ENCODE measurements at places on chromosomes 4 and X. TPM values are rescaled to one million over a fixed set of nuclear protein-coding genes. Genes with fewer than 3 reads are reported as not detected.
A peak's percentile ranks its signal among the peaks of the same experiment; 100 is the strongest.

- no peak for DNase-seq
Observed at GRCh38 chr4:141680060-141680459, 43.7 kb downstream of the IL15 start.

GRCh38 chr4:163012816-163013215 lies 153.9 kb downstream of the NAF1 start:
- DNase-seq, result no peak

DNA sequence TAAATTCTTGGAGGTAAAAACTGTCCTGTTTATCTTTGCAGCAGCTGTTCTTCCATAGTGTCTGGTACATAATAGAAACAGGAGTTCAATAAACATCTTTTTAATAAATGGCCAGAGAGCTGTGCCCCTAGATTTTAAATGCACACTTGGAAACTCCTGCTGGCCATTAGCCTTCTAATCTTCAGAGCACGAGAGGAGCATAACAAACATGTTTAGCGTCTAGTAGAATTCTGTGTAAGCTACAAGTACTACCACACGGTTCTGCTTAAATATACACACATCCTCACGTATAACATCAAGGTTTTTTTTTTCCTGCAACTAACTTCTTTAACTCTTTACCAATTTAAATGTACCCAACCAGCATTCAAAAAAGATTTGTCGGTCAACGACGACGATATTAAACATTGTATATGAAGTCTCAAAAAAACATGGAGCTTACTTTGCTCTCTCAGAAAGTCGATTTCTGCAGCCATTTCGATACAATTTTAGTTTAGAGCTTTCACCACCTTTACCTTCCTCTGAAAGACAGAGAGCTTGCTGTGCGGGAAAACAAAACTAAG lies 628 bp downstream of the SCLT1 start:
- DNase-seq, result peak; percentile 35

DNA sequence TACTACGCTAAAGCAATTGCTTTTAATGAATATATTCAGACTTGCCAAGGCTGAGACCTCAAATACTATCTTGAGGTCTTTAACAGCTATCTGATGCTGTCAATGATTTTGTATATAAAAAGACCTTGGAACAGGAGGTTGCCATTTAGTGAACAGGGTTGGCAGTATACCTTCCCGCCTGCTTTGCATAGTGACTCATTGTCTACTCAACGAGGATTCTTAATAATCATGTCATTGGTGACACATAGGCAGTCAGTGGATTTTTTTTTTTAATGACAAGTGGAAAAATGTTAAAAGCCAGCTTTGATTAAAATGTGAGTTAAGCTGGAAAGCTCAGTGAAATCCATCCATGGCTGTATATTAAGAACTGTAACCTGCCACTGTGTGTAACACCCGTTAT lies 164.0 kb downstream of the ASMT start:
- DNase-seq, result no peak

GRCh38 chr4:143184217-143184502 lies 557 bp upstream of the USP38 start:
- DNase-seq, result no peak

GRCh38 chr4:156771171-156771837 lies 200.3 kb downstream of the PDGFC start:
- peak; percentile 90 for DNase-seq

- no peak for DNase-seq
Observed at GRCh38 chrX:118187100-118187499, 70.5 kb upstream of the KLHL13 start.

GRCh38 chr4:1718095-1718850 lies 2.9 kb downstream of the TMEM129 start:
- no peak for DNase-seq

DNA sequence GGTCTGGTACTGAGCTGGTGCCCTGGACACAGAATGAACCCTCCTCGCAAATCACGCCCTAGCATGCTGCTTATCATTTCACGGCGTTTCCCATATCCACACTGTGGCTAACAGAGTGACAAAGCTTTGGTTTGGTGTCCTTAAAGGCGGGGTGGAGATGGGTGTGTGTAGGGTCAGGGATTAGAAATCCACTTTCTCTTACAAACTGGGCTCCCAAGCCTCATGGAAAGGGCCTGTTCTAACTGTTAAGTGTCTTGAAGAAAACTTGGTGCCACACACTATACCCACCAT lies 735 bp upstream of the CHRDL1 start:
- no peak for DNase-seq

DNA sequence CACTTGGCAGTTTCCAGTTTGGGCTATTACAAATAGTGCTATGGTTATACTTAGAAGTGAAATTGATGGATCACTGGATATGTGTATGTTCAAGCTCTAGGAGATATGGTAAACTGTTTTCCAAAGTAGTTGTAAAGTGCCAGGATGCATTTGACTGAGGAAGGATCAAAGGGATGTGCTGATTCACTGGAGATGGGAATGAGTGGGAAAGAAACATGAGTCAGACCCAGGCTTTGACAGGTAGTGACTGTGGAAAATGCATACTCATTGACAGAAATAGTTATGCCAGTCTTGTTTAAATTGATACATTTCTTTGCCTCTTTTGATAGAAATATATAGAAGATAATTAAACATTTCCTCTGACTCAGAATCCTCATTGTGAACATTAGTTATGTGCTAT lies 77.9 kb downstream of the CEP135 start:
- peak; percentile 25 for DNase-seq

GRCh38 chr4:139540632-139541031 lies 15.4 kb downstream of the SETD7 start:
- peak; percentile 59 for DNase-seq

- no peak for DNase-seq
Observed at GRCh38 chr4:133464311-133464710, 315.2 kb downstream of the PCDH10 start.

DNA sequence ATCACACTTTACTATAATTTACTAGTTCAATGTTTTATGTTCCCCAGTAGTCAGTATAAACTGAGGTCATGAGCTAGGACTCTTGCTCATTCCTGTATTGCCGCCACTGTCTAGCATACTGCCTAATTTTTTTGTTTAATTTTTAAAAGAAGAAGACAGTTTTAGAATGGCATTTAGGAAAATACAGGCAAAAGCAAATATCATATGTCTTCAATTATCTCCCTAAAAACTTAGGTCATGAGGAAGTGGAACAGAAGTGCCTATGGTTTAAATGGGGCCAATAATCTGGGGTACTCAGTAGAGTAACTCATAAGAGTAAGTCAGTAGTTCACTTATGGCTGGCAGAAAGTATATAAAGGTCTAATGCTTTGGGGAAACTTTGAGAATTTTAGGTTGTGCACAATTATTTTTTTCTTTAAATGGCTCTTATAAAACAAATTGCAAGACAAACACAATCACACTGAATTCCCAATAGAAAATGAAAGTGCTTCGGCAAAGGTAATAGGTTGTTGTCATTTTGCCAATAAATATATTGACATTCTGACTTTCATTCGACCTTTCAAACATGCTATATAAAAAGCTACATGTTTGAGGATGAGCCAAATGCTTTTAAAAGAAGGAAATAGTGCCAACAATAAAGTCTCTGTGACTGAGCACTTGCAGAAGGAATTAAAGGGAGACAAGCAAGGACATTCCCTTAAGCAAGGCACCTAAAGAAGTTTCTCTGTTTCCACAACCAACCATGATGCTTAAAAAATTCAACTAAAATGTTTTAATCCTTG lies 390.1 kb downstream of the PDGFC start:
- peak; percentile 18 for DNase-seq

DNA sequence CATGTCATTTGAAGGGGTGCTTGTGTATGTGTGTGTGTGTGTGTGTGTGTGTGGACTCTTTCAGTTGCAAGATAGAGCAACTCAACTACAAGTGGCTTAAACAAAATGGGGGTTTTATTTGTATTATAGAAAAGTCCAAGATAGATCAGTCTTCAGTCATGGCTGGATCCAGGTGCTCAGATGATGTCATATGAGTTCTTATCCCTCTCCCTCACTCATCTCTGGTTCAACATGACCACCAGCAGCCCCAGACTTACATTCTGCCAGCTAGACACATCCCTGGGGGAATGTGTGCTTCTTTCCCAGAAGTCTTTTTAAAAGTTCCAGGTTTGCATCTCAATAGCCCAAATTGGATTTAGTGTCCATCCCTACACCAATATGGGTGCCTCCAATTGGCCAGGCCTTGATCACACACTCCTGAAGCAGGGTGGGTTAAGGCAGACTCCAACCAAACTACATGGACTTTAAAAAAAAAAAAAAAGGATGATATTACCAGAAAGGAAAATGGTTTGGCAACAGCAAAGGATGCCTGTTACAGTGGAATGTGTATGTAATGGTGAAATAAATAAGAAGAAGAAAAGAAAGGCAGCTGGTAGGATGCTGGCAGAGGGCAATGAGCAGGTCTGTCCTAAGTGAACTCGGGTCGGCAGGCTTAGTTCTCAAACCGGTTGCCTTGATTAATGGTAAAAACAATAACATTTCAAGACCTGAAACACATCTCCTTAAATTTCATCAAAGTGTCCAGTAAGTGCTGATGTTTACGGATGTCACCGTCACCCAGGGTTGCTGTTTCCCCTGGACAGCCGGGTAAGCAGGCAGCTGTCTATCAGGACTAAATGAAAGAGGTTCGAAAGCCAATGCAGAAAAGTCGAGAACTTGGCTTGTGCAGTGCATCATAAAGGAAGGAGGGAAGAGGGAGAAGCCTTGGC lies 107.7 kb downstream of the SMIM20 start:
- DNase-seq, result peak; percentile 68

DNA sequence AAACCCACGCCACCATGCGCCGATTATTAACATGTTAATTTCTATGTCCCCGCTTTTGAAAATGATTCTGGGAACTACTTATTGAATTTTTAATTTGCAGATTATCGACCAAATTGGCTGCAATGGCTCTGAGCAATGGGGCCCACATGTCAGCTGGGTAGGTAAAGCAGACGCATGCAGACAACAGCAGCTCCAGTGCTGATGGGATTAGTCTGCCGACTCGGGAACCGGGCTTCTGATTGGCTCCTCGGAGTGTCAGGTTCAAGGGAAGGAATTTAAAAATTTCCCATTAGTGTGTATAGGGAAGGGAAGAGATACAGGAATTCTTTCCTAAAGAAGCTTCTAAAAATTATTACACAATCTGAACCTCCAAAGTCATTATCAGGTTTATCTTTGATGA lies 77.4 kb upstream of the PPARGC1A start:
- no peak for DNase-seq

DNA sequence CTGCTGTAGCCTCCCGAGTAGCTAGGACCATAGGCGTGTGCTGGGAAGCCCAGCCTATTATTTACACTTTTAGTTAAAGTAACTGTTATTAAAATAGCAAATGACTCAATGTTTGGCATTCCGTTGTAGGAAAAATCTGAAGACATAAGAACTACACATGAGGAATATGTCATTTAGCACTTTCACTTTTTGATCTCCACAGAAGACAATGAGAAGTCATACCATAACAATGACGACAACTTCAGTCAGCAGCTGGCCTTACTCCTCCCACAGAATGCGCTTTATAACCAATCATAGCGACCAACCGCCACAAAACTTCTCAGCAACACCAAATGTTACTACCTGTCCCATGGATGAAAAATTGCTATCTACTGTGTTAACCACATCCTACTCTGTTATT lies 6.7 kb downstream of the GPR34 start:
- no peak for DNase-seq

GRCh38 chrX:12463052-12463451 lies 324.8 kb downstream of the FRMPD4 start:
- no peak for DNase-seq

GRCh38 chr4:109649872-109650271 lies 53.4 kb downstream of the CASP6 start:
- no peak for DNase-seq

The RAP2C gene
- total RNA-seq, result 24.4 TPM

The TLR2 gene
- total RNA-seq, result not detected

The NLRP2B gene
- not detected for total RNA-seq

The PAGE2 gene
- total RNA-seq, result not detected

The CC2D2A gene
- 52.9 TPM for total RNA-seq

The SLC2A9 gene
- total RNA-seq, result 0.74 TPM

The DCAF12L2 gene
- total RNA-seq, result not detected

The HNRNPDL gene
- 97.0 TPM for total RNA-seq

The UGT2B28 gene
- total RNA-seq, result not detected

The NPY1R gene
- total RNA-seq, result 0.09 TPM

The NUP62CL gene
- total RNA-seq, result not detected
